ENCODE measurements at places on chromosomes 4 and X.

DNA sequence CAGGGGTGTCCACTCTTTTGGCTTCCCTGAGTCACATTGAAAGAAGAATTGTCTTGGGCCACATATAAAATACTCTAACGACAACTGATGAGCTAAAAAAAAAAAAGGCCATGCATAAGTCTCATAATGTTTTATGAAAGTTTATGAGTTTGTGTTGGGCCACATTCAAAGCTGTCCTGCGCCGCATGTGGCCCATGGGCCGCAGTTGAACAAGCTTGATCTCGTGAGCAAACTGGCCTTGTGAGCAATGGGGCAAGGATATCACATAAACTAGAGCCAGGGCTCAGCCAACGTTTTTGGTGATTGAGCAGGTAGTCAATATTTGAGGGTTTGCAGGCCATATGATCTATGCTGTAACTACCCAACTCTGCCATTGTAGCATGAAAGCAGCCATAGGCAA lies 44.6 kb upstream of the PHKA2 start:
- no peak for DNase-seq

- DNase-seq, result no peak
Measured at GRCh38 chr4:78667764-78668163, 108.4 kb upstream of the BMP2K start.

- DNase-seq, result no peak
Measured at GRCh38 chr4:100609810-100610209, 92.0 kb upstream of the EMCN start.

DNA sequence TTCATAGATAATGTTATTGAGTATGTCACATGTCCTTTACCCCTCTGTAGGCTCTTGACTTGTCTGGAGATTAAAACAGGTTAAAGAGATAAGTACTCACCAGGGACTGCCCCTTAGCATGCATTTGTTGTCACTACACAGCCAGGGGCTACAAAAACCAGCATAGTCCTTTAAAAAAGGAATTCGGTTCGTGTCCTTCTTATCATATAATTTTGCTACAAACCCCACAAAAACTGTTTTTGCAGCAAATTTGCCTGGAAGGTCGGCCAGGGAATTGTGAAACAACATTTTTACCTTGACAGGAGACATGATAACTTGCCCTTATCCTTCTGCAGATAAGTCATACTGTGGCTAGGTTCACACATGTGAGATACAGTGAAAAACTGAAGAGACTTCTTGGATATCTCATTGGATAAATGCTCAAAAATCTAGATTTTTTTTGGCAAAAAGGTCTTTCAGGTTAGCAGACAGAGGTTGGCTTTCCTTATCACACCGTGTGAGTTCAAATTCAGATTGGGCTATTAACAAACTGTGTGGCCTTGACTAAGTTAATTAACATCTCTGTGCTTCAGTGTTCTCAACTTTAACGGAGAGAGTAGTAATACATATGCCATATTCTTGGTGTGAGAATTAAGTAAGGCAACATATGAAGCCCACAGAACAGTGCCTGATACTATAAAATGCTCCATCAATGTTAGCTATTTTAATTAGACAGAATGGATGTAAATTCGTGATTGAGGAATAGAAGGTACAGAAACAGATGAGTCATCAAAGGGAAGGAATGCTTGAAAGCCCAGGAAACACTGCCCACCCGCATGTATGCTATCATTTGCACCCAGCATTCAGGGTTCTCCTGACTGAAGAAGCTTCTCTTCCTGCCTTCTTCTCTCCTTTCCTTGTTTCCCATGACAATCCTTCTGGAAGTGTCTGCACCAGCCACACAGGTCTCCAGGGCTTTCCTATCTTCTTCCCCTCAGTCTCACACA lies 30.0 kb downstream of the FAM9C start:
- DNase-seq, result no peak

- peak; percentile 75 for DNase-seq
Measured at GRCh38 chrX:130114141-130114588, 3.9 kb upstream of the ELF4 start.

DNA sequence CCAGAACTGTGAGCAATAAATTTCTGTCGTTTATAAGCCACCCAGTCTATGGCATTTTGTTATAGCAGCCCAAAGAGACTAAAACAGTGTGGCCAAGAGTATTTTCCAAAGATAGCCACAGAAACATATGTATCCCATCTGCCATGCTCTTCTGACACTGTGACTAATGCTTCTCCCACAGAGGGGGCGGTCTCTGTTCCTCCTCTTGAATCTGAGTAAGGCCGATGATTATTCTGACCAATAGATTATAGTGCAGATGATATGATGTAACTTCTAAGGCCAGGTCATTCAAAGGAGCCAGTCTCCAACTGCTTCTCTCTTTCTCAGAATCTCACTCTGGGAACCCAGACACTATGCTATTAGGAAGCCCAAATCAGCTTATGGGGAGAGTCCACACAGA lies 570.7 kb downstream of the BCOR start:
- no peak for DNase-seq

DNA sequence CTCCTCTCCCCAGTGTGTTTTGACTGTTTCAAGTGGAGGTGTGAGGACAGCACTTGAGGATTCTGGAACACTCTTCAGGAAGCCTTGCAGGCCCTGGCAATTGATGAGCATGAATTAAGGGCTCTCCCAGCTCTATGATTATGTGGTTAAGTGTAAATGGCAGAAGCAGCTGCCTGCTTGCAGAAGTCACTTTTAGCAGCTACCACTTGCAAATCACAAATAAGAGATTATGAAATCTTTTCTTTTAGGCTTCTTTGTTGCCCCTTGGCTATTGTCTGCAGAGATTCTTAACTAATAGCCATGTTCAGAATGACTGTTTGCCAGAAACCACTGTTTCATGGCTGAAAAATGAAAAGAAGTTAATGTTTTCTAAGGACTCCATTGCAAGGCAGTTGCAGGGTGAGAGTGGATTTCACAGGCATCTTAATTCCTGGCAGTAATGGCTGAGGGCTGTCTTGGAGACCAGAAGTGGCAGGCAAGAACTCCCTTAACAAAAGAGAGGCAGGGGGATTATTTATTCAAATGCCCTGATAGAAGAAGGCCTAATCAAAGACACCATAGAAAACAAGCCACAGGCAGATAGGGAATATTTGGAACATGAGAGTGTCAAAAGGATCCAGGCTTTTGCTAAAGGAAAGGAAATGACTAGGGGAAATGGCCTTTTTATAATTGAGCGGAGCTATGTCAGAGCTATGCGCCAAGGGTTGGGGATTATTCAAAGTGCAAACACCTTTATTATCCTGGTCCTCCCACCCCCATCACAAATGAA lies 8.3 kb upstream of the HOPX start:
- no peak for DNase-seq

DNA sequence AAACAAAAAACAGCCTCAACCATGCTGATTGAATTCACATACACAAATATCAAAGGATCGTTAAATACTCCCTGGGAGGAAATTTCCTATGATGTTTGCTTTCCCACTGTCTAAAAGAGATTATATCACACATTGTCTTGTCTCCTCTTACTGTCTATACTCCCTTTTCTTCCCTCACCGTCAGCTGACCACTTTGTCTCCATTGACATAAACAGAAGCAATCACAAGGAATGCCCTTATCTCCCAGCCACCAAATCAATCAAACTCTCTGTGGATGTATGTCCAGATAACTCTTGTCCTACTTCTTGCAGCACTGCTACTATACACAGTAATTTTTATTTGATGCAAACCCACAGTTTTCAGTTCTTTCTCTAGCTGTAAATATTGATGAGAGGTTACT lies 12.2 kb upstream of the NUDT9 start:
- DNase-seq, result no peak

Measured in NCI-H2029 (cell line).